ENCODE measurements at places on chromosomes 5 and 9. TPM values are rescaled to one million over a fixed set of nuclear protein-coding genes. Genes with fewer than 3 reads are reported as not detected.

Gene PAIP2
- 94.0 TPM for total RNA-seq

GRCh38 chr5:132301344-132302271 is 7.4 kb downstream of the SLC22A4 start:
- peaks cover 6% of the 10 kb centered on the region for H3K4me1 ChIP-seq
- H3K36me3 ChIP-seq: peaks cover 14% of the 10 kb centered on the region
- H3K4me3 ChIP-seq: no peak overlapping the region
- DNase-seq: no peak
- H3K27me3 ChIP-seq: no peaks in the 10 kb centered on the region

Gene COL23A1
- 0.21 TPM for total RNA-seq

Gene HK3
- total RNA-seq: not detected

GRCh38 chr5:60651872-60652620 is 47.9 kb downstream of the DEPDC1B start:
- H3K27ac ChIP-seq: no peak overlapping the region
- H3K4me3 ChIP-seq: no peak overlapping the region
- no peaks in the 10 kb centered on the region for H3K4me1 ChIP-seq
- DNase-seq: no peak
- peaks cover 3% of the 10 kb centered on the region for H3K36me3 ChIP-seq

Gene PCDHA6
- total RNA-seq: not detected

GRCh38 chr5:178765753-178766300 is 35.4 kb upstream of the ZNF354A start:
- no peaks in the 10 kb centered on the region for H3K27me3 ChIP-seq
- DNase-seq: no peak
- H3K27ac ChIP-seq: no peak overlapping the region
- H3K36me3 ChIP-seq: no peaks in the 10 kb centered on the region

Gene NSG2
- total RNA-seq: not detected

DNA sequence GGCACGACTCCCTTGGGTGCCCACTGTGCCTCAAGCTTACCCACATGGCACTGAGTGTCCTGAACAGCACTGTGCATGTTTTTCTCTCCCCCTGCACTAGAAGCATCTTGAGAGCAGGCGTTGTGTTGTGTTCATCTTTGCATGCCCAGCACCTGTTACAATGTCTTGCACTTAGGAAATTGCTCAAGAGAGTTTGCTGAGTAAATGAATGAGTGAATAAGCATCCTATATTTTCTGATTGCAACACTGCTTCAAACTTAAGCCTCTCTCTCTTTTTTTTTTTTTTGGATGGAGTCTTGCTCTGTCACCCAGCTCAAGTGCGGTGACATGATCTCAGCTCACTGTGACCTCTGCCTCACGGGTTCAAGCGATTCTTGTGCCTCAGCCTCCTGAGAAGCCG is 94.5 kb downstream of the LMNB1 start:
- no peak for DNase-seq
- H3K4me1 ChIP-seq: peaks cover 9% of the 10 kb centered on the region
- H3K4me3 ChIP-seq: no peak overlapping the region
- no peaks in the 10 kb centered on the region for H3K27me3 ChIP-seq
- no peak overlapping the region for H3K27ac ChIP-seq

DNA sequence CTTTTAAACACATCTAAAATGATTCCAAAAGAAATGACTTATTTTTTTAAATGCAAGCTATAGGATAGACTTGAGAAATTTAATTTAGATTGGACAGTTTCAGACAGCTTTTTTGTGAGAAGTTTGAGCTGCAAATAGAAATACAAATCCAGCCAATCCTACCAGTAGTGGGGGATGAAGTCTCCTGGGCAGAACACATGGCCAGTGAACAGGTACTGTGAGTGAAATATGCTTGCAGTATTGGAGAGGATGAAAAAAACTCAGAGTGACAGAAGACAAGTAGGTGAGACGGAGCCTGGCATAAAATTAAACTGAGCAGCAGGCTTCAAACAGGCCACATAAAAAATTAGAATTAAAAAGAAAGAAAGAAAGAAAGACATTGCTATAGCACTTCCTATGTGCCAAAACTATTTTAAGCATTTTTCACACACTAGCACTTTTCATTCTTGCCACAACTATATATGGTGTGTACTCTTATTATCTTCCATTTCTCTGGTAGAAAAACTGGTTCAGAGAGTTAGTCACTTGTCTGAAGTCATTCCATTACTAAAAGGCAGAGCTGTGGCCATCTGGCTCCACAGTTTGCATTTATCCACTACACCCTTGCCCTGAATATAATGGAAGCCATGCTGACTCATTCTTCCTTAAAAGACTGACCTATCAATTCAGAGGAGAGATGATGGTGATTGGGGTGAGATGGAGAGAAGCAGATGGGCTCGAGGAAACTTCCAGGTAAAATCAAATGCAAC is 310.2 kb upstream of the CTNND2 start:
- no peak overlapping the region for H3K27ac ChIP-seq
- no peak overlapping the region for H3K4me3 ChIP-seq
- H3K27me3 ChIP-seq: no peaks in the 10 kb centered on the region

Gene FAM151B
- total RNA-seq: 0.35 TPM

DNA sequence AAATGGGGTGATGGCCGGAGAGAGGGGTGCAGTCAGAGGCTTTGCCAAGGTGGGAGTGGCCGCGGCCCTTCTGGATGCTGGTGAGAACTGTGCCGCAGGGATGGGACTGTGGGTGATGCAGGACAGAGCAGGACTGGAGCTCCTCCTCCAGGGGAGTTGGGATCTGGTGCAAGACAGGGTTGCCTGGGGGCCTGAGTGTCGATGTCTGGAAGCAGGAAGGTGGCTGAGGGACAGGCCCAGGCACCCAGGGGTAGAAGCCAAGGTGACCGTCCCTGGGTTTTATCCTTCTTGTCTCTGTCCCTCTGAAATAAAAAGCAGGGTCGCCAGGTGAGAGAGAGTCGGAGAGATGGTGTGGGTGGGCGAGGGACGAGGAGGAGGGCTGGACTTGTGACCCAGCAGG is 89.1 kb upstream of the IER5L start:
- no peak for DNase-seq
- H3K36me3 ChIP-seq: no peaks in the 10 kb centered on the region
- peaks cover 26% of the 10 kb centered on the region for H3K4me1 ChIP-seq
- peaks cover under 1% of the 10 kb centered on the region for H3K27me3 ChIP-seq
- H3K27ac ChIP-seq: no peak overlapping the region

DNA sequence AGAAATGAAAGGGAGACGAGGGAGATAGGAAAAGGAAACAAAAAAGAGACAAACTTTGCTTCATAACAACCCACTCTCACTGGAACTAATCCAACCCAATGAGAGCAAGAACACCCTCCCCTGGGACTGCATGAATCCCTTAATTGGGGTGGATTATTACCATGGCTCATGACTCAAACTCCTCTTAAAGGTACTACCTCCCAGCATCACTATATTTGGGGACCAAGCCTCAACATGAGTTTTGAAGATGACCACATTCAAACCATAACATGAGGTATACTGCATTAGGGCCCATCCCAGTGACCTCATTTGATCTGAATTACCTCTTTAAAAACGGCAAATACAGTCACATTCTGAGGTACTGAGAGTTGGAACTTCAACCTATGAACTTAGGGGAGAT is 8.0 kb downstream of the MTAP start:
- H3K27ac ChIP-seq: peak overlapping the region; percentile 81

DNA sequence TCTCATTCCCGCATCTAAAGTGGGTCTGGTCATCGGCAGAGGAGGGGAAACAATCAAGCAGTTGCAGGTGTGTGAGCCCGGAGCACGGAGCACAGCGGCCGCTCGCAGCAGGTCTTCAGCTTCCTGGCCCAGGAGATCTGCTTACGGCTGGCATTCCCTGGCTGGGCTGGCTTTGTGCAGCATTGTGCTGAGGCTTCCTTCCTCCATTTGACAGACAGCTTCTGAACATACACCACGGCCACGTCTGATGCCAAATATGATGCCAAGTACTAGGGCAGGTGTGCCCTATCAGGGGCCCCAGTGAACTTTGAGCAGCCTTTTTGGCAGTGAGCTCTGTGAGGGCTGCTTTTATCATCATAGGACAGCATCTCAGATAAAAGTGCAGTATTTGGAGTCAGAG is 37.1 kb downstream of the FUBP3 start:
- no peaks in the 10 kb centered on the region for H3K27me3 ChIP-seq
- no peak overlapping the region for H3K4me3 ChIP-seq
- H3K36me3 ChIP-seq: peaks cover 12% of the 10 kb centered on the region
- no peaks in the 10 kb centered on the region for H3K4me1 ChIP-seq
- no peak for DNase-seq
- H3K27ac ChIP-seq: no peak overlapping the region

- no peaks in the 10 kb centered on the region for H3K4me1 ChIP-seq
- no peak overlapping the region for H3K4me3 ChIP-seq
- H3K27me3 ChIP-seq: no peaks in the 10 kb centered on the region
Observed at GRCh38 chr9:112403614-112404201, 23.8 kb downstream of the HSDL2 start.

Data from activated naive CD8-positive, alpha-beta T cell treated with anti-CD3 and anti-CD28 coated beads for 36 hours (primary cell).